ENCODE measurements at places on chromosomes 16 and 17.

DNA sequence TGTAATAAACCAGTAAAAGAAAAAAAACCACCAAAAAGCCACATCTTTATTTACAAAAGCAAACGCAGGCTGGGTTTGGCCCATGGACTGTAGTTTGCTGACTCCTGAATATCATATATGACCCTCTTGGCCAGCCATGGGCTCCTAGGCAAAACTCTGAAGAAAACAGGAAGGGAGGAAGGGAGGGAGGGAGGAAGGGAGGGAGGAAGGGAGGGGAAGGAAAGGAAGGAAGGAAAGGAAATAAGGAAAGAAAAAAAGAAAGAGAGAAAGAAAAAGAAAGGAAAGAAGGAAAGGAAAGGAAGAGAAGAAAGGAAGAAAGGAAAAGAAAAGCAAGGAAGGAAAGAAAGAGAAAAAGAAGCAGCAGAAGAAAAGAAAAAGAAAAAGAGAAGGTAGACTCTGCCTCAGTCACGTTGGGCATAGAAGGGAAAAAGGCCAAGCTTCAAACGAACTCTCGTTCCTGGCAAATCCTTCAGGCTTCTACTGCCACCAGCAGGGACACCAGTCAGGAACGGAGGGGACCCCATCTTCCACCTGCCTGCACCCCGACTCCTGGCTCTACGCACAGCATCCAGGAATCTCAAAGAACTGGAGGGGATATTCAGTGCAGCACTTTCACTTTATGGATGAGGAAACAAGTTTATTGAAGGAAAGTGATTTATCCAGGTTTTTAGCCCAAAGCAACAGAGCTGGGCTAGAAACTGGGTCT, 22.1 kb downstream of the CDC42EP4 start:
- no peak for DNase-seq

GRCh38 chr16:69890114-69890891, 60.8 kb upstream of the CLEC18A start:
- DNase-seq, result no peak

GRCh38 chr17:3929181-3929580, 12.9 kb upstream of the P2RX1 start:
- no peak for DNase-seq

DNA sequence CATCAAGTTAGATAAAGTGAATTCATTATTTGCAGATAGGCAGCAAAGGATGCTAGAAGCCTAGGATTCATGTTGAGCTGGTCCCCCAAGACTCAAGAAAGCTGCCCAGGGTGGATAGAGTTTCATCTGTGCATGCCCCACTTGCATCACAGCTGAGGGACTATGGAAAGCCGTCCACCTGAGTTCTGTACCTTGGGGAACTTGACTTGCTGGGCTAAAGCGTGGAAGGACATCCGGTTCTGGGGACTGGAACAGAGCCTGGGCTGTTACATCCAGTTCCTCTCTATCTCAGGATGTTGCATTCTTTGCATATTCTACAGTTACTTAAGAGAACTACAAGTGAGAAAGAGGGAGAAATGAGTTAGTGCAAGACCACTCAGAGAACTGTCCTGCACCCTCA, 458.4 kb downstream of the SHISA9 start:
- no peak for DNase-seq

DNA sequence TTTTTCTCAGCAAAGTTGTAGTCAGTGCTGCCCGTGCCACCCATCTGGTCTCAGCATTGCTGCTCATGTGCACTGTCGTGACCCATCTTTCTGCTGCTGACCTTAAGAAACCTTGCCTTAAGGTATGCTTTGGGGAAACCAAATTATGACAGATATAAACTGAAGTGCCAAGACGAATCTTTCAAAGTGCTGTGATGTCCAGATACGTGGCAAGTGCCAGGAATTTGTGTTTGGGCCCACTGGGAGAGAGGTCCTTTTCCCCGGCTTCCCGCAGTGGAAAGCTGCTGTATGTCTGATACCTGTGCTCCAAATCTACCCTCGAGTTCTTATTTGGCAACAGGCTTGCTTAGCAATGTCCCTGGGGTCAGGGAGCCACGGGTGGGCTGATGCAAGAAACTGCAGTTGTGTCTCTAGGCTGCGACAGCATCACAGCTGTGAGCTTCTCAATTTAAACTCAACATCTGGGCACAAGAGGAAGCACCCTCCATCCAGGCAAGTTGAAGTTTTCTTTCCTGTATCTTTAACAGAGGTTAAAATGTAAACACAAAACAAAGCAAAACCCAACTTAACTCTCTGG, 30.3 kb upstream of the TOX3 start:
- no peak for DNase-seq

- DNase-seq, result no peak
Observed at GRCh38 chr17:78146881-78147280, 696 bp downstream of the C17orf99 start.

GRCh38 chr16:11950388-11950787, 8.5 kb upstream of the NPIPB2 start:
- no peak for DNase-seq

- DNase-seq, result no peak
Observed at GRCh38 chr17:5555254-5555653, 29.1 kb downstream of the NLRP1 start.

DNA sequence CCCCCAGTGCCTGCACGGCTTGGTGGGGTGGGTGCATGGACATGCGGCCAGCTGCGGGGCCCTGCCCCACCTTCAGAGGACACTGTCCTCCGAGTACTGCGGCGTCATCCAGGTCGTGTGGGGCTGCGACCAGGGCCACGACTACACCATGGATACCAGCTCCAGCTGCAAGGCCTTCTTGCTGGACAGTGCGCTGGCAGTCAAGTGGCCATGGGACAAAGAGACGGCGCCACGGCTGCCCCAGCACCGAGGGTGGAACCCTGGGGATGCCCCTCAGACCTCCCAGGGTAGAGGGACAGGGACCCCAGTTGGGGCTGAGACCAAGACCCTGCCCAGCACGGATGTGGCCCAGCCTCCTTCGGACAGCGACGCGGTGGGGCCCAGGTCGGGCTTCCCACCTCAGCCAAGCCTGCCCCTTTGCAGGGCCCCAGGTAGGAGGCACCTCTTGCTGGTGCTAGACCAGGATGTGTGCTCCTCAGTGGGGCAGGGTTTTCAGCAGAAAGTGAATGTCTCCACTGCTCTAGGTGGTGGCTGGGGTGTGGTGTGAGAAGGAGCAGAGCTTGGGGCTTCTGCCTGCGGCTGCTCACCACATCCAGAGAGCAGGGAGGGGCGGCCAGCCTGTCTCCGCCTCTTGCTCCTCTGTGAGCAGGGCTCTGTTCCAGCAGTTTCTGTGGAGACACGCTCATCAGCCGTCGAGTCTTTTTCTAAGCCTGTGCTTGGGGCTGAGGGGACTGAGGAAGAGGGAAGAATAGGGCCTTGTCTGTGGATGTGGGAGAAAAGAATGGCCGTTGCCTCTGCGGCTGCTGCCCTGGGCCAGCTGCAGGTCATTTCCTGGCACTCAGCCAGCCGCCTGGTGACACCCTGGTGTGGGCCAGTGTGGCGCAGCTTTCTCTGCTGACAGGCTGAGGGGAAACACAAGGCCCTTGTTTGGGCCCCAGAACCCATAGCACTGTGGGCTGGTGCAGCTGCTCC, 2.2 kb downstream of the ZNF276 start:
- DNase-seq, result peak; percentile 63

DNA sequence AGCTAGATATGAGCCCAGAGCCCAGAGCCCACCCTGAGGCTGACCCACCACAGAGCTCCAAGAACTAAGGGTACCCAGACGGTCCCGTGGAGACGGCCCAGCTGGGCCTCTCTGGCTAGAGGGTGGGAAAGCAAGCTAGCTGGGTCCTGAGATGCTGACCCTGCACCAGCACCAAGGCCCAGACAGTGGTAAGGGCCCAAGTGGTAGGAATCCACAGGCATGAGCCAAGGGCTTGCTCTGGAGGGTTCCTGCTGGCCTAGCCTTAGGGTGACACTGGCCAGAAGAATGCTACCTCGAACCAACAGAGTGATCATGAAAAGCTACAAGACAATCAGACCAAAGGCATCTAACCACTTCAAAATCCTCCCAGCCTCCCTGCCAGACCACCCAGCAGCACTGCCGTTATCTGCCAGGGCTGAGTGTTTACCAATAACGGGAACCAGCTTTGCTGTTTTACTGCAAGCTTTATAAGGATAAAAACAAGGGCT, 13.2 kb downstream of the HIC1 start:
- DNase-seq, result no peak

- DNase-seq, result no peak
Observed at GRCh38 chr17:29451121-29451742, 61.1 kb downstream of the TAOK1 start.

DNA sequence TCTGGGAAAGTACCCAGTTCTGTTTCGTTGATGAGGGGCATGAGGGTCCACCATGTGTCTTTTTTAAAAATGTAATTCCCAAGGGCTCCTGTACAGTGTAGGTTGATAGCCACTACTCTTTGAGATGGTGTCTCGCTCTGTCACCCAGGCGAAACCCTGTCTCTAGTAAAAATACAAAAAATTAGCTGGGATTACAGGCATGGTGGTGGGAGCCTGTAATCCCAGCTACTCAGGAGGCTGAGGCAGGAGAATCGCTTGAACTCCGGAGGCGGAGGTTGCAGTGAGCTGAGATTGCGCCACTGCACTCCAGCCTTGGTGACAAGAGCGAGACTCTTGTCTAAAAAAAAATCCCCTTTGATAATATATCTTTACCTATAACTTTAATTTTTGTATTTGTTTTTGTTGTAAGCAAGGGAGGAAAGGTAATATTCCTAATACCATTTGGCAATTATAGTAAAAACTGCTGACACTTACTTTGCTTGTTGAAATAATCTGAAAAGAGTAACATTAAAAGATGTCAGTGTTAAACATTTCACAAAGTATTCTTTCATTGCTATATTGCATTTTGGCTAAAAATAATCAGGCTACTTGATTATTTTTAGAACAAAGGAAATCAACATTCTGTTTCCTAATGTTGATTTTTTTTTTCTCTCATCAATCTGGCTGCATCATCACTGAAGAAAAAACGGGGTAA, 11.8 kb downstream of the KPNA2 start:
- no peak for DNase-seq

- no peak for DNase-seq
Observed at GRCh38 chr17:59652119-59652518, 32.4 kb downstream of the CLTC start.

GRCh38 chr17:41451154-41451728, 10.5 kb upstream of the KRT38 start:
- DNase-seq, result no peak

DNA sequence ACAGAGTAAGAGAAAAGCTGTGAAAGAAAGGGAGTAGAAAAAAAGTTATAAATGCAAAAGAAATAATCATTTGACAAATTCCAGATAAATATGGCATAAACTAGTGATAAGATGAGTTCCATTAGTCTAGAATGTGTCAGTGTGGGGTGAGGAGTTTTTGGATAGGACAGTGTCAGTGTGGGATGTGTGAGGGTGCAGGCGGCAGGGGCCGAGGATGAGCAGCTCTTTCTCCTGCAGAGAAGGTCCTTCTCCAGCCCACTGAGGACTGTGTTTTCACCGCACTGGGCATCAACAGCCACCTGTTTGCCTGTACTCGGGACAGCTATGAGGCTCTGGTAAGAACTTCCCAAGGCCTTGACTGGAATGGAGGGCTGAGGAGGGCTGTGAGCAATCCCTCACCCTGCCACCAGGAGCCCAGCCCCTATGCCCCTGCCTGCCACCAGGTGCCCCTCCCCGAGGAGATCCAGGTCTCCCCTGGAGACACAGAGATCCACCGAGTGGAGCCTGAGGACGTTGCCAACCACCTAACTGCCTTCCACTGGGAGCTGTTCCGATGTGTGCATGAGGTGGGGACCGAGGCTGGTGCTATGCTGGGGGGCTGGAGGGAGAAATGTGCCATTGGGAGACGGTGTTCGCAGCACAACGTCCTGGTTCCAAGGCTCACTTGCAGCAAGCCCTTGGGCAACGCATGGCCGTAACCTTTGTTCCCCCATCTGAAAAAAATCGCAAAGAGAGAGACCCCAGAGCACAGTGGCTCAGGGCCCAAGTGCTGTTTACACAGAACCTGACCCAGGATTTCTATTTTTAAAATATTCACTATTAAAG, 13.1 kb downstream of the RAPGEFL1 start:
- peak; percentile 23 for DNase-seq
